ENCODE measurements at places on chromosomes 3 and 15.

DNA sequence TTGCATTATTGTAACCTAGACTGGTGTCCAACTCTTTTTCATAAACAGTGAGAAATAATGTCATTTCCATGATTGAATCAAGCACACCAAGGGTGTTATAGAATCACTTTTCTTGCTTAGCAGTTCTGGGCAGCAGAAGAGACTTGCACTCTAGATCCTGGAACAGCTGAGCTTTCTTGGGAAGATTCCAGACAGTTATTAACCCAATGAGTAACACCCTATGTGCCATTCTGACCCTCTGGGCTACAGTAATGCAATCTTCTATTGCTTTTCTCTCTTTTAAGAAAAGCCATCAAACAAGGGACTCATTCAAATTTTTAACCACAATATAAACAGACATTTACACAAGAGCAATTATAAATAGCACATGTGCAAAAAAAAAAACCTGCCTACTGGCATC lies 39.3 kb upstream of the USP3 start:
- DNase-seq: no peak

GRCh38 chr3:159149633-159150032 lies 347.8 kb downstream of the MFSD1 start:
- no peak for DNase-seq

- peak; percentile 72 for DNase-seq
Observed at GRCh38 chr15:90638201-90638691, 78.9 kb upstream of the BLM start.

- no peak for DNase-seq
Observed at GRCh38 chr3:124993466-124993865, 58.9 kb upstream of the MUC13 start.

GRCh38 chr3:31882895-31883294 lies 98.2 kb downstream of the OSBPL10 start:
- no peak for DNase-seq

DNA sequence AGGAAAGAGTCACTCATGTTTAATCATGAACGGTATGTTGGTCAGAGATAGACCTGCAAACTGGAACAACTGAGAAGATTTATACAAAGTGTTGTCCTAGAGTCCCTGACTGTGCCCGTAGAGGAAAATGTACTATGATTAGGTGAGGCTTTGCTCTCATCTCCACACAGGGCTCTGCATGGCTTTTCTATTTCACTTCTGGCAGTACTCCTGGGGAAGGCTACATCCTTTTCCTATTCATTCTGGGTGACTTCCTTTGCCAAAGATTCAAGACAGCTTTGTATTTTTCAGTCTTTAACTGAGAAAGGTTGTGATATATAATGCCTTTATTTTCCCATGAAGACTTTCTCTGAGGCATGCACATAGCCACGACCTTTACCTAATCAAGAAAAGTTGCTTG lies 414.7 kb downstream of the ZBTB20 start:
- DNase-seq: no peak

- DNase-seq: no peak
Observed at GRCh38 chr3:68924897-68925296, 7.5 kb downstream of the TAFA4 start.

GRCh38 chr3:55014906-55015305 lies 87.0 kb upstream of the LRTM1 start:
- no peak for DNase-seq

- peak; percentile 25 for DNase-seq
Observed at GRCh38 chr3:50388016-50388719, 28.8 kb upstream of the TMEM115 start.

- DNase-seq: no peak
Observed at GRCh38 chr15:58201516-58201915, 63.3 kb downstream of the AQP9 start.

GRCh38 chr15:66917904-66918448 lies 147.4 kb upstream of the SMAD3 start:
- peak; percentile 40 for DNase-seq

- peak; percentile 92 for DNase-seq
Observed at GRCh38 chr15:31352911-31353811, 26.5 kb downstream of the KLF13 start.

DNA sequence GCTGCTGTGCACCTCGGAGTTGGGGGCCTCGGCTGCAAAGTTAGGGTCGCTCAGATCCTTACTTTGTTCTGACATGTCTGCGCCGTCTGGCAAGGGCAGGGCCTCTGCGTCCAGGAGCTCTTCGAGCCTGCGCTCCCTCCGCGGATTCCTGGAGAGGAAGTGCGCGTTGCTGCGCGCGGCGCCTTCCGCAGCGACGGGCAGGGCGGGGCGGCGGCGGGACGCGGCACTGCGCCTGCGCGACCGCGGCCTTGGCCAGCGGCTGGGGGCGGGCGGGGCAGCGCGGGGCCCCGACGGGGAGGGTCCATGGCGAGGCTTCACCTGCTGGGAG lies at the start of gene NDN:
NDN (minus strand) TSS at position 163 of the 328 bp plus-strand sequence; CDS start at position 75, 88 bp downstream.
- DNase-seq: no peak

- no peak for DNase-seq
Observed at GRCh38 chr3:76442374-76442915, 597.5 kb upstream of the ROBO2 start.

- no peak for DNase-seq
Observed at GRCh38 chr3:69182588-69183316, 60.4 kb upstream of the LMOD3 start.

GRCh38 chr15:87686841-87687522 lies 569.6 kb downstream of the NTRK3 start:
- no peak for DNase-seq

GRCh38 chr3:35383216-35383615 lies 256.1 kb upstream of the ARPP21 start:
- DNase-seq: no peak

All from NB4 (cell line).